ENCODE measurements at places on chromosomes 12 and 14.

DNA sequence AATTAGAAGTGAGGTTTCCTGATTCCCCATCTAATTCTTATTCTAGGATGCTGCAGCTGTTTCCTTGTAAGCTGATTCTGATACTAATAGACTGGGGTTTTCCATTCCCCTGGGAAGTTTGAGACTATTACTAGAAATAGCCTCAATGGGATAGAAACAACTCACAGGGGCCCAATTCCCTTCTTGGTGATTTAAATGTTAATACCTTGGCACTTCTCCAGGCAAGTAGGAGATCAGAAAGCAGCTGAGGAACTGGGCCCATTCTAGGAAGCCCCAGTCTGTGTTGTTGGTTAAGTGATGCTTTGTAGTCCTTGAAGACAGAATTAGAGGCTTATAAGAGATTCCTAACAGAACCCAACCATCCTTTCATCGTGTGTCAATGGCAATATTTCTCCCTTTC is 407.0 kb upstream of the SEL1L start:
- DNase-seq: no peak

DNA sequence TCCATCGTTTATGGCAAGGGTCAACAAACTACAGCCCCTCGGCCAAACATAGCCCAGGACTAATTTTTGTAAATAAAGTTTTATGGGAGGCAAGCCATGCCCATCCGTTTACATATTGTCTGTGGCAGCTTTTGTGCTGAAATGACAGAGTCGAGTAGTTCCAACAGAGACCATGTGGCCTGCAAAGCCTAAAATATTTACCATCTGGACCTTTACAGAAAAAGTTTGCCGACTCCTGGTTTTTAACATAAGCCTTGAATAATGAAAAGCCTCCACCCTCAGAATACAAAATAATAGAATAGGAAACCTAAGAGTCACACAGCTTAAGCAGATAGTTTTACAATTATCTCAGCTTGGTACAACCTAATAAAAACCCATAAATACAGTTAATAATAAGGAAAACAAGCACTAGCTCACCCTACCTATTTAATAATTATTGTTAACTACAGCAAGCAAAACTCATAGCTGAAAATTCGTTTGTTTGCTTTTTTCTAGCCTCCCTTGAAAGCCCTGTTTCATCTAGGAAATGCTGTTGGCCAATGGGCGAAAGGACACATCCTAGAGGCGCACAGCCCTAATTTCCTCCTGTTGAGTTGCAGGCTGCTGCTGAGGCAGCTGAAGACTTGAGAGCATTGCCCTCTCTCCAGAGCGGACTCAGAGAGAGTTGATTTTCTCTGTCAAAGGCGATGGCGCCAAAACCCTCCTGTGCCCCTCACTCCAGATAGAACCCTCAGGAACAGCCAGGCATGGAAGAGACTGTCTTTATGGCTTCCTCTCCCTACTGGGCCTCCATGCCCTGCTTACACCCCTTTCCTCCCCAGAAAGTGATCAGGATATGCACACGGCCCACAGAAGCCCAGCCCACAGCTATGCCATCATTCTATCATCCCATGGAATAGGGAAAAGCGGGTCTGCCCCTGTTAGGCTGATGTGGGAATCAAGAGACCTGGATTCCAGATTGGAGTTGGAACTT is 107.2 kb downstream of the DPF3 start:
- no peak for DNase-seq

DNA sequence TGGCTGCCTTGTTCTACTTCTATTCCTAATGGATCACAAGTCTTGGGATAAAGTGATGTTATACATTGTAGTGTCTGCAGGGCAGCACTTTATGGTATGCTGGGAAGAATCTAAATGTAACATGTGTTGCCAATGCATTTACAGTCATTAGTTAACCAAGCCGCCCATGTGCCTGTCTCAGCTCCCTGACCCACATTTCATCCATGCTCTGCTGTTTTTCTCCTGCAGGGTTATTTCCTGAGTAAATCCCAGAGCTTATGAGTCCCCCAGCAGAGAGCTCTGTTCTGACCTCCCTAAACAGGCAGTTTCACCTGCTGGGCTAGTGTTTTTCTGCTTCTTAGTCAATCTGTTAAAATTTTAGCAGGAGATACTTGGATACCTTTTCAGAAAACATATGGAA is 4.4 kb upstream of the TMTC2 start:
- DNase-seq: no peak

DNA sequence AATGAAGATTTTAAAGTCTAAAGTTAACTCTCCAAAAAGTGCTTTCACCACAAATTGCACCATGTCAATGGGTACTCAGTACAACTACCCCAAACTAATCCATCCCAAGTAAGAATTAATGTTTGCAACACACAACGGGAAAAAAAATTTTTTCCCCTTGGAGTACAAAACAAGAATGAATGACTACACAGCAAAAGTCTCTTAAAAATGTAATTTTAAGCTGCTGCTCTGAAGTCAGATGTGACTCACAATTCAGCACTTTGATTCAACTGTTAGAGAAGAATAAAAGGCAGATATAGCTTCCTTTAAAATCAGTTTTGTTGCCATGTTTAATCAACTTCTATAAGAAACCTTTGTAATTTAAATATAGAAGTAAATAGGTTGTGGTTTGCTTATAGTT is 42.5 kb upstream of the VPS33A start:
- no peak for DNase-seq

GRCh38 chr12:70741256-70741655 is 104.0 kb upstream of the PTPRB start:
- DNase-seq: no peak

- no peak for DNase-seq
Observed at GRCh38 chr12:127728285-127728684, 538.7 kb upstream of the TMEM132C start.

DNA sequence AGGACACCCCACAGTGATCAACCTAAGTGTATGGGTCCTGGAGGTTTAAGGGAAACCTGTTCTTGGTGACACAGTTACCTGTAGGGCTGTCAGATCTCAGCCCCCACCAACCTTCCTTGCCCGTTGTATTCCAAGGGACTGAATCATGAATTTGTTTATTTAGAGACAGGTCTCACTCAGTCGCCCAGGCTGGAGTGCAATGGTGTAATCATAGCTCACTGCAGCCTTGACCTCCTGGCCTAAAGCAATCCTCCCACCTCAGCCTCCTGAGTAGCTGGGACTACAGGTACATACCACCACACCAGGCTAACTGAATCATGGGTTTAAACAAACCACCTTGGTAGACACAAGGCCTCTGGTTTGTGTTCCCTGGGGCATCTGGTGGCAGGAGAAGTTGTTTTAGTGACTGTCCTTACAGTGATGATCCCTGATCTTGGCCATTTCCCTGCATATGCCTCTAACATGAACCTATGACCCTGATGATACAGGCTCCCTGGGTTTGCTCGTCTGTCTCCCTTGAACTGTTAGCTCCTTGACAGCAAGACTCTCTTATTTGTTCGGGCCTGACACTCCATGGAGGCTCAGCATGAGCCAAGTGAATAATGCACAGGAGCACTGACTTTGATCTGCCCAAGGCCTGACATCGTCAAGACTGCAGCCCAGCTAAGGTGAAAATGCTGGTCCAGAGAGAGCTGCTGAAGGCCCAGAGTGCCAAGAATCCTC is 47.9 kb downstream of the PITPNM2 start:
- no peak for DNase-seq

GRCh38 chr14:56474419-56475022 is 105.1 kb upstream of the TMEM260 start:
- DNase-seq: no peak

DNA sequence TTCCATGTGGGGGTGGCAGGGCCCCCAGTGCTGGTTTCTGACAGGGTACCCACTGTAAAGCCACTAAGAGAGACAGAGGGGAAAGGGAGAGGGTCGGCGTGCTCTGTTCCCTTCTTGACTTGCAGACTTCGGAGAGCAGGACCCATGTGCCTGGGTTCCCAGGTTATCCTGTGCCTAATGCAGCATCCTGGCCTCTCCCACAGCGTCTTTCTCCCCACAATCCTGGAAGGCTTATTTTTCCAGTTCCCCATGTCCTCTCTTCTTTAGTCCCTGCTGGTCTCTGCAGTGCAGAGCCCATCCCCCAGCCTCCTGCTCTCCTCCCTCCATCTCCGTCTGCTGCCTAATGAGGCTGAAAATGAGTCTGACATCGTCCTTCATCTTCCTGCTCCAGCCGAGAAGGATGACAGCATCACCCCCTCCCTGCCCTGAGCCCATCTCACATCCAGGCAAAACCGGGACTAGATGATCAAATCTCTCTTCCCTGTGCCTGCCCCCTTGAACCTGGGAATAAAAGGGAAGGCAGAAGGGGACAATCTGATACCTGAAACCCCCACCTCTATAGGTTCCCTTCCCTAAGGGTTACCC is 15.1 kb downstream of the CALCOCO1 start:
- no peak for DNase-seq

DNA sequence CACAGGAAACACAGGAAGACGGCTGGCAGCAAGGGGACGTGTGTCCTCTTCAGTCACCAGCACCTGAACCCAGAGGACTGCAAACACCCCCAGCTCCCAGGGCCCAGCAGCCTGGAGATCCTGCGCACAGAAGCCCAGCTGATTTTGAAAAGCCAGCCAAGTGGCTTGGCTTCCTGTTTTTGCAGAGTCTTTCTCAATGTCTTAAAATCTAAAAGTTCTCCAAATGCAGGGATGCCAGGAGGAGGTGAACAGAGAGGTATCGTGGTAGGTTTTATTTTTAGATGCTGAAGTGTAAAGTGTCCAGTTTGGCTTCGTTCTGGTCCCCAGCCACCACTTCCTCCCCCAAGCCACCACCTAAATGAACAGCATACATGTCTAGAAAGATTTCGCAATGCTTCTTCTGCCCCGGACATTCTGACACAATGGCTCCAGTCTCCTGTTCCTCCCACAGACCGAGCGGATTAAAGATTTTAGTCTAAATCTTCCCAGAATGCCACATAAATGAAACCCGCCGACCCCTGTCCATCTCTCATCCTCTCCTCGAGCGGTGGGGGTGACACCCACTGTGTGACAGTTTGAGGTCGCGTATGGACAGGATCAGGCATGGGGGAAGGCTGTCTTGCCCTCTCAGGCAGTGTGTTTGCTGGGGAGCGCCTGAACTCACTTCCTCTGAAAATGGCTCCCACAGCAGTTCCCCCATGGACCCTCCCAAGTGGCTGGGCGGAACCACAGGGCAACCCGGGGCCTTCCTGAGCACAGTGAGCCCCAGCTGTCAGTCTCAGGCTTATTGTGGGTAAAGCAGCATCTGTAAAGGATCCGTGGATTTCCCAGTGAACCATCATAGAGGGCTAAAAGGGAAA is 41.6 kb downstream of the ITPK1 start:
- no peak for DNase-seq

- DNase-seq: no peak
Observed at GRCh38 chr14:75283162-75283832, 4.7 kb downstream of the FOS start.

DNA sequence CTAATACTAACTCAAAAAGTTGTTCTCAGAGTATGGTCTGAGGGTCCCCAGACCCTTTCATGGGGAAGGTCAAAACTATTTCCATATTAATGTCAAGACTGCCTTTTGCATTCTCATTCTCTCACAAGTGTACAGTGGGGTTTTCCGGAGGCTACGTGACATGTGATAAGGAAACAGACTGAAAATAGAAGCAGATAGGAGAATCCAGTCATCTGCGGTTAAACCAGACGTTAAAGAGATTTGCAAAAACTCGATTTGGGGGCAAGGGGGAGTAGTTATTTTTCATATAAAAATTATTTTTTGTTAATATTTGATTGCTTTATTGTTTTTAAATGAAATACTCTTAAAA is 1.0 kb upstream of the NAP1L1 start:
- no peak for DNase-seq

DNA sequence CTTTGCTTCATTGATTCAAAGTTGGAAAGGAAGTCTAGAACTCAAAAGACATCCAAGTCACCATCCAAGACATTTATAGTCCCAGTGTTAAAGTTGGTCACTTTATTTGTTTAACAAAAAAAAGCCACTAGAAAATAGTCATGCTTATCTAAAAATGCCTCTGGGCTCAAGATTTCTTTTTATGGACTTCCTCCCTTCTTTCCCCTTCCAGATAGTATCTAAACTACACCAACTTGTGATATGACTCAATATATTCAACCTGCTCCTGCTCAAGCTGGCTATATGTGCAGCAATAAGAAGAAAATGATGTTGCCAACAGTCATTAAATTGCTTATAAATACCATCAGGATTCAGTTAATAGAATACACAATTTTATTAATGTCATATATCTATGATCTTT is 1177.1 kb downstream of the FLRT2 start:
- no peak for DNase-seq

DNA sequence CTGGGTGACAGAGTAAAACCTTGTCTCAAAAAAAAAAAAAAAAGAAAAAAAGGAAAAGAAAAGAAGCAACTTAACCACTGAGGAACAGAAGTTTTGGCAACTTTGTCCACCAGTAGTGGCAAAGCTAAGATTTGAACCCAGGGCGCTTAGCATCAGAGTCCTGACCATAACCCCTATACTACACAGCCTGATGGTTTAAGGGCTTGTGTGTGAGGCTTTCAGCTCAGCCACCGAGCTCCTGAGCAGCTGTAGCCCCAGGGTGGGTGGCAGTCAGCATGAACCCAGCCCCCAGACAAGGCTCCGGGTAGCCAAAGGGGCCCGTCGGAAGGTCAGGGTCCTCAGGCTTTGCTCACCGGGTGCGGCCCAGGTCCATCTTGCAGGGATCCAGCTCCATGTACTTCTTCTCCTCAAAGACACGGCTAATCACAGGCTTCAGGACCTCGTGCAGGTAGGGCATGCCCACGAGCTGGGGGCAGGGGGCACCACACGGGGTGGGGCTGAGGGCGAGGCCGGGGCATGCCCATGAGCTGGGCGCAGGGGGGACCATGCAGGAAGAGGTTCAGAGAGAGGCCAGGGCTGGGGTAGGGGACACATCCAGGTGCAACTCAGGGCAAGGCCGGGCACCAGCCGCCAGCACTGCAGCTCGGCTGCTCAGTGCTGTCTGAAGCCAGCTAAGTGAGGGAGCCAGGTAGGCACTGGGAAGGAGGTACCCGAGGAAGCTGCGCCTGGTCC is 20.9 kb downstream of the RASAL1 start:
- no peak for DNase-seq

- DNase-seq: no peak
Observed at GRCh38 chr12:104579718-104580495, 123.2 kb downstream of the CHST11 start.

DNA sequence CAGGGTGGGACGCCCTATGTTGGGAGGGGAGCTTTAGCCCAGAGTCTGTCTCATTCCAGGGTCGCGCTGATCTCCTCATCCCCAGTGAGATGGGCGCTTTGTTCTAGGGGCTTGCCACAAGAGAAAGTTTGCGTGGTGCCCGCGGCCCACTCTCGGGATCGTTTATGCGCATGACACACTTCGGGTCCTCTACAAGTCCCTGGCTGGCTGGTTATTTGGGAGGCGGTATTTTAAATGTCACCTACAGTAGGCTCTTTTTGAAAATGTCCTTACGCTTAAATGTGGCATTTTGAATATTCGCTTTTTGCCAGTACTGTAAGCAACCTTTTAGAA is 541 bp downstream of the GOLT1B start:
- DNase-seq: no peak

DNA sequence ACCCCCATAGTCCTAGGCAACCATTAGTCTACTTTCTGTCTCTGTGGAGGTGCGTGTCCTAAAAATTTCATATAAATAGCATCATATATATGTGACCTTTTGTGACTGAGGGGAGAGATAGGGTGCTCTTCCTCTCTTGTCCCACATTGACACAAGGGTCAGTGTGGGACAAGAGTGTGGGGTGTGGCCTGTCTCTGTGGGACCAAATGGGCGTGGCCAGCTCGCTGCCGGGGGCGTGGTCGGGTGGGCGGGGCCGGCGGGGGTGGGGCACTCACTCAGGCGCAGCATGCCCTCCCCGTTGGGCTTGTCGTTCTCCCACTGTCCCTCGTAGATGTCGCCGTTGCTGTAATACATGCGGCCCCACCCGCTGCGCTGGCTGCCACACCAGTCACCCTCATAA is 15.5 kb downstream of the MORN3 start:
- no peak for DNase-seq

- DNase-seq: no peak
Observed at GRCh38 chr12:852864-853263, 96.6 kb downstream of the RAD52 start.
